ENCODE measurements at places on chromosomes 12 and 14. TPM values are rescaled to one million over a fixed set of nuclear protein-coding genes. Genes with fewer than 3 reads are reported as not detected.

DNA sequence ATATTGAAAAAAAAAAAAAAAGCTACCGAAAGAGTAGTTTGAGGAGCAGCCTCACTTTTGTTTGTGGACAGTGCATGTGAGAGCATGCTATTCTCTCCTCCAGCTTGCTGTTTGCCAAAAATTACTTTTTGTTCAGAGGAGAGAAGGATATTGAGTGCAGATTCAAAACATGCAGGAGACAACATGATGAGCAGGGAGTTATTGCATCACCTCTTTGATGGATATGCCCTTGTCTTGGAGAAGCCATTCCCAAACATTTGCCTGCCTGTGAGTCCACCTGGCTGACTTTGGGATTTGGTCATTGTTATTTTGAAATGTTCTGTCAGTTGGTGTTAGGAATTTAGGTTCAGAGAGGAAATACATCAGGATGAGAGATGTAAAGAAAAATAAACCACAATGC lies 2.4 kb downstream of the C12orf75 start:
- no peak for DNase-seq

DNA sequence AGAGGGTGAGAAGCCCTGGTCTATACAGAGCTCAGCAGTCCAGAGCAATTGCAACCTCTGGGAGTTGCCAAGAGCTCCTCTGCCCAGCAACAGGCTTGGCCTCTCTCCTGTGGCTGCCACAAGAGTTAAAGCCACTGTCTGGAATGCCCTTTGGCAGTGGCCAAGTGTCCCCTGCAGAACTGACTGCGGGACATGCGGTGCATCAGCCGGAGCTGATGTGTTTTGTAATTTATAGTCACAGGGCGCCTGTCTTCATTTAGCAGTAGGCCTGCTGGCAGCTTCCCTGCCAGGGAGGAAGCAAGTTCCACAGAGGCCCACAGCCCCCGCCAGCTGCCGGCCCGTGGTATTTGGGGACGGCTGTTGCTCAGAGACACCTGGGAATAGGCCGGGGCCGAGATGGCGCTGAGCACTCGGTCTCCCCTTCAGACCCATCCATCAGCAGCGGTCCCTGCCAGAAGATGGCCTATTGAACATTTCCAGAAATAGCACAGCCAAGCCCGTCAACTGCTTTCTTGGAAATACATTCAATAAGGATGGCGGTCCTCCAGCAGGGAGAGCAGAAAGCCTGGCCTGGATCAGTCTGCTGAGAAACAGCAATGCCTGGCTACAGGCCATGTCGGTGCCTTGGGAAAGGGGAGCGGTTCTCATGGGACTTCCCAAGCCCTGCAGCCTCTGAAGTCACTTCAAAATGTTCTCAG lies 217.4 kb downstream of the CRADD start:
- DNase-seq: no peak

DNA sequence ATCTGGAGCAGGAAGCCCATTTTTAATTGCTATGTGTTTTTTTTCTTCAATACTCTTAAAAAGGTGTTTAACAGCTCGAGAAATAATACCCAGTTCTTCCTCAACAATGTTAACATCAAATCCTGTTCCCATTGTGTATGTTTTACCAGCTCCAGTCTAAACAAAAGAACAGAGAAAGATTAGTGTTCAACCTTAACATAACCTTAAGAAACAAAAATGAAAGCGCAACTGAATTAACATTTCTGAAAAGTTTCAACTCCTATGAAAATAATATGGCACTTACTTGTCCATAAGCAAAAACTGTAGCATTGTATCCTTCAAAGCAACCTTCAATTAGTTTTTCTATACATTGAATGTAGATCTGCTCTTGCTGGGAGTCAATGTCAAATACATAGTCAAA lies 73.2 kb downstream of the KIF21A start:
- no peak for DNase-seq

DNA sequence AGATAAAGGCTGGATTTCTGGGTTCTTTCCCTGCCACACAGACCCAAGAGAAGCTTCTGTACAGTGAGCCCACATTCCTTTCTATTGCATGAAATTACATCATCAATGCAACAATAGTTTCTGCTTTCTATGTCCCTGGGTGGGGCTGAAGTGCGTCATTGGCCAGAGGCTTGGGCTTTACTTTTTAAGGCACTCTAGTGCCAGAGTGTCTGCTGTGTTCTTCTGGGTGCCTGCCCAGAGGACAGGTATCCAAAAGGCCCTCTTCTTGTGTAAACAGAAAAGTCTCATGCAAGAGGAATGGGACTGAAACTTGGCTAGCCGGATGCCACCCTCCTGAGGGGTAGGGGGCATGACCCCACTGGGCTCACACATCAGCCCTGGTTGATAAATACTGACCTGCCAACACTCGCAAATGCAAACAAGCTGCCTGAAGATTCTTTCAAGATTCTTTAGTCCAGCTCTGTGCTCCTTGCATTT lies 5.9 kb downstream of the KRT86 start:
- DNase-seq: peak; percentile 93

- no peak for DNase-seq
Observed at GRCh38 chr14:105447651-105448640, 26.7 kb upstream of the CRIP2 start.

DNA sequence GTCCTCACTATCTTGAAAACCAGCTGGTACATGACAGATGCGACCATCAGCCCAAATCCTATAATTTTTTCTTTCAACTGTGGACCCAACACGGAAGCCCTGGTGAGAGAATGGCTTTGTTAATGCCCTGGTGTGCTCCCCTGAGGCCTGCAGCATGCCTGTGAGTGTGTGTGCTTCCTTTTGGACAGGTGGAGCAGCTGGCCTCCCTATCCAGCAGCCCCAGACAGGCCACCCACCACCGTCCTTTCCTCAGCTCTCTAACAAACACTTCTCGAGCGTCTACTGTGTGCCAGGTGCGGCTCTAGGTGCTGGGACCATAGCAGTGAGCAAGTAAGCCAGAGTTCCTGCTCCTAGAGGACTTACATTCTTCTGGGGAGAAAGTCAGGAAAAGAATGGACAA lies 78.9 kb upstream of the GZMB start:
- DNase-seq: no peak

DNA sequence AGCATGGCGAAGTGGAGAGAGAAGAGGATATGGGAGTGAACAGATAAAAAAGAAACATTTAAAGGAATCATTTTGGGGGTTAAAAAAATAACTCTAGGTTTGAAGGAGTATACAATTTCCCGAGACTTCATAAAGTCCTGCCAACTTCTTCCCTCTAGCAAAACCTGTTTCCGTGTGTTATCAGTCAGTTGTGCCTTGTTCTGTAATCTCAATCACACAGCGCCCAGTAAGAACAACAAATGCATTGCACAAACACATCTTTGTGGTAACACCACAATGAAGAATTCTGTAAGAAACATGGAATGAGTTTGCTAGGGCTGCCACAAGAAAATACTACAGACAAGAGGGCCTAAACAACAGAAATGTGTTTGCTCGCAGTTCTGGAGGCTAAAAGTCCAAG lies 144.7 kb upstream of the FUT8 start:
- no peak for DNase-seq

DNA sequence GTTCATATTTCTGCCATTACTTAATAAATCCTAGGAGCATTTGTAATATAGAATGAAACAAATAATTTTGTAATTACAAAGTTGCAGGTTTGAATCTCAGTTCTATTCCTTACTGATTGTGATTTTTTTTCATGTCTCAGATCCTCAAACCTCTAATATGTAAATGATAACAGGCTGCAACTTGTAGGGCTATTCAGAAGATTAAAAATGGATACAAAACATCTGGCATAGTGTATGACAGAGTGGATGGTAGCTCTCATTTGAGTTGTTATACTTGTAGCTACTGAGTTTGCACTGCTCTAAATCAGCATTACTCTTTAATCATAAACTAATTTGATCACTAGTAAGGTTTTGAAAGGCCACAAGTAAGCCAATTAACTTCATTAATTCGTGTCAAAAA lies 406.3 kb upstream of the MGAT4C start:
- no peak for DNase-seq

GRCh38 chr12:96889273-96889933 lies 17.7 kb upstream of the NEDD1 start:
- no peak for DNase-seq

DNA sequence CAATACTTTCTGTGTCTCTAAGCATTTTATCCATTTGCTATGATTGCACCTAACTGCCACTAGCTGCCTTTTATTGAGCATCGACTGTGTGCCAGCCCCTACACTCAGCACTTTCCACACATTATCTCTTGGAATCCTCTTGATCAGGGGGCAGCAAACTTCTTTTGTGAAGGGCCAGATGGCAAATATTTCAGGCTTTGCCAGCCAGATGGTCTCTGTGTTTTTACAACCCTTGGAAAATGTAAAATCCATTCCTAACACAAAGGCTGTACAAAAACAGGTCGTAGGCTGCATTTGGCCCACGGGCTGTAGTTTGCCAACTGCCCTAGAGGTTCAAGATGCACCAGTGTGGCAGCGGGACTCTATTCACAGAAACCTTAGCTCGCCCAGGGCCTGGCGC lies 19.5 kb downstream of the FOXN4 start:
- DNase-seq: no peak

- no peak for DNase-seq
Observed at GRCh38 chr12:80589077-80589476, 118.4 kb upstream of the MYF6 start.

DNA sequence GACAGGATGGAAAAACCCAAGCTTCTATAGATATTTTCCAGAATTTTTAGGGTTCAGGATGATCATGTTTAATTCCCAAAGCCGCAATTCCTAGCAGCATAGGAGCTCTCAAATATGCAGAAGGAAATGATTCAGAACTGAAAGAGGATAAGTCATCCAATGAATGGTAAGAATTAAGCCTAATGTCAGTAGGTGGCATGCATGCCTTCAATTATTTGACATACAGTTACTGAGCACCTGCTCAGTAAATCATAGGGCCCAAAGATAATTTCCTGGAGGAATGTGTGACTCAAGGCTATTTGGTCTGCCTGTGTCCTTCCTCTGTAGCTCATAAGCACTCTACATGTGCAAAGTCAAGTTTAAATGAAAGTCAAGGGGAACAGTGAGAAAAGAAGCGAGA lies 116.8 kb upstream of the SLC38A4 start:
- no peak for DNase-seq

- no peak for DNase-seq
Observed at GRCh38 chr12:104494793-104495158, 38.0 kb downstream of the CHST11 start.

DNA sequence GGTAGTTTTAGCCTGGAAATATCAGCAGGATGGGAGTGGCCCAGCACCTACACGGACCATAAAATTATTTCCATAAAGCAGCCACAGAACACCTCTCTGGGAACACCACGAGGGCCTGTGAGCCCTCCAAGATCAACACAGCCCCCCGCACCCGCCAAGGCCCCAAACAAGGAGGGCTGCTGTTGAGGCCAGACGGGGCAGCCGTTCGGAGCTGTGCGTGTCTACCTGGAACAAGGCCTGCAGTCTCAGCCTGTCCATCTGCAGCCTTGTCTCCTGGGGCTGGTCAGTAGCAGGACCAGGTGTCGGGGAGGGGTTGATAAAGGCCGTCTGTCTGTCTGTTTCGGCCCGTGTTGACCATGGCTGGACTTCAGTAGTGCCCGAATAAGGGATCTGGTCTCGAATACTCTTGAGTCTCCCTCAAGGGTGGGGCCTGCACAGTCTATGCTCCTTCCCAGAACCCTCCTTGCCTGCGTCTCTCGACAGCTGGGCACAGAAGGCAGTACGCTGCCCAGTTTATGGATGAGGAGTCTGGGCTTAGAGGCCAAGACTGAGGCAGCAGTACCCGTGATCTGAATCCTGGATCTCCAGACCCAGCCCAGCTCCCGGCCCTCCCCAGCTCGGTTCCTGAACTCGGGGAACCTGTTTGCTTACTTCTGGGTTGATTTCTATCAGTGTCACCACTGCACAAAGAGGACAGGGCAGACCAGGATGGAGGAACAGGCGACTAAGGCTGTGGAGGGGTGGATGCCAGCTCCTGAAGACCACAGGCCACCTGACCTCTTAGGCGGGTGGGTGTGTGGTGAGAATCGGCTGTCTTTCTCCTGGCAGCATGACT lies 23.1 kb upstream of the DLK1 start:
- no peak for DNase-seq

GRCh38 chr12:110930348-110931314 lies 10.3 kb upstream of the MYL2 start:
- DNase-seq: no peak

- no peak for DNase-seq
Observed at GRCh38 chr14:24273422-24273998, 2.1 kb upstream of the RABGGTA start.

DNA sequence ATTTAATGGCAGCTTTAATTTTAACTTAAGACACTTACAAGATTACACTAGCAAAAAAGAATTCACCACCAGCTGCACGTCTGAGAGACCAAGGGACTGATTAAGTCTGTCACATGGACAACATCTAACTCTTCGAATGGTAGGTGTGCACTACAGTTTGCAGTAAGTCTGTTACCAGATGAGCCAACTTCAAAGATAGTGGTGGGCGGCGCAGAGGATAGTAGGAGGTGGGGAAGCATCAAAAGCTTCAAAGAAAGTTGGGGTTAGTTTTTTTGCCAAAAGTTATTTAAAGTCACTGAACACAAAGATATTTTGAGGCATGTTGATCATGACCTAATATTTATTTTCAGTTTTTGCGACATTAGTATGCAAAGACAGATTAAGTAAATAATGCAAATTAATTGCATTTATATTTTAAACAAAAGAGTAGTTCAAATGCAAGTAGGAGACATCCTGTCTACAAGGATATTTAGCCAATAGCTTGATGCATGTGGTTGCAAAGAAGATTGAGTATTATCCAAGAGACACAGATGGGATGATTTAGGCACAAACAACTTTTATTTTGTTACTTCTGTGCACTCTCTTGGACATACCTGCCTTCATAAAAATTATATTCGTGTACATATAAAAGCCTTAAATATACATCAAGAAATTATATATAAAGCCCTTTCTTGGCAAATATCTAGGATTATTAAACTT lies 327.7 kb downstream of the BMP4 start:
- DNase-seq: no peak

CMKLR1 gene
- total RNA-seq: 0.15 TPM

TMEM179 gene
- total RNA-seq: not detected

MED13L gene
- total RNA-seq: 176 TPM

PTCSC3 gene
- total RNA-seq: not detected

CIT gene
- total RNA-seq: 54.2 TPM

DNAJC22 gene
- total RNA-seq: 27.7 TPM

NOVA1 gene
- total RNA-seq: not detected

PAH gene
- total RNA-seq: 2.8 TPM

ITFG2 gene
- total RNA-seq: 24.6 TPM

CSRP2 gene
- total RNA-seq: 36.1 TPM

KLHL33 gene
- total RNA-seq: 0.05 TPM

TAS2R14 gene
- 1.9 TPM for total RNA-seq

SLC5A8 gene
- not detected for total RNA-seq

CCDC38 gene
- 0.27 TPM for total RNA-seq

C1QL4 gene
- total RNA-seq: 8.1 TPM

TDRD9 gene
- not detected for total RNA-seq

GUCY2C gene
- not detected for total RNA-seq

JDP2 gene
- total RNA-seq: 25.4 TPM

LRP1 gene
- total RNA-seq: 12.0 TPM
